ENCODE measurements at places on chromosomes 11 and 22. TPM values are rescaled to one million over a fixed set of nuclear protein-coding genes. Genes with fewer than 3 reads are reported as not detected.
A peak's percentile ranks its signal among the peaks of the same experiment; 100 is the strongest.

The APOC3 gene
- total RNA-seq: not detected

The IGSF22 gene
- not detected for total RNA-seq

The MIOX gene
- not detected for total RNA-seq

The KRTAP5-8 gene
- not detected for total RNA-seq

GRCh38 chr11:86473991-86474833, 99.5 kb downstream of the CCDC81 start:
- DNase-seq: peak; percentile 74

DNA sequence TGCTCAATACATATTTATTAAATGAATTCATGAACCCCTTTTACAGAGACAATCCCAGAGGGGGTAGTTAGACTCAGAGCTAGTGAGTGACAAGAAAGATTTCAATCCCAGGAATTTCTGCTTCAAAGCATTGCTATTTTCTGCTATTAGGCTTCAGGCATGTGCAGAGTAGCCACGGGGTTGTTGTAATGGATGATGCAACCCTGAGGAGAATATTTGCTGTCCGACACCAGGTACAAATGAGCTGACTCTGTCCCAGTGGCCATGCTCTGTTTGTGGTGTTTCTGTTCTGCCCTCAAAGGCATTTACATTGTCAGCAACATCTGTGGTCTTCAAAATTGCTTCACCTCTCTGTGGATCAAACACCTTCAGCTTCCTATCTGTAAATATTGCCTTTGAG, 102.6 kb downstream of the CSNK2A3 start:
- DNase-seq: no peak

DNA sequence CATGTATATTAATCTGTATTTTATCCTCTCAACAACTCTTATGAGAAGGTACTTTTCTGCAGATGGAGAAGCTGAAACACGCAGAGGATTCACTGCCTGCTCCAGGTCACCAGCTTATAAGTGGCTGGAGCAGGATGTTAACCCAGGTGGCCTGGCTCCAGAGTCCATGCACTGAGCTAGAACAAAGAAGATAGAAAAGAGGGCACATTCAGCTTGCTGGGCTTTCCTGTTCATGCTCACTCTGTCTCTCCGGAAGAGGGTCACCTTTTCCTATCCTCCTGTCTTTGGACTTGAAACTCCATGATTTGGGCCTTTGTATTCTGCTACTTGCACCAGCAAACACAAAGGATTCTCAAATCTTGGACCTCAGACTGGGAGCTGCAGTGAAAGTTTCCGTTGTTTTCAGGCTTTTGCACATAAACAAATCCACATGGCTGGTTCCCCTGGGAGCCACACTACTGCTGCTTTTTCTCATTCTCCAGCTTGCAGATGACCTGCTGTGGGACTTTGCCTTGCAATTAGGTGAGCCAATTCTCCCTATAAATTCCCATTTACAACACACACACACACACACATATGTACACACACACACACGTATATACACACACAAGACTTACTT, 117.3 kb upstream of the GRK3 start:
- DNase-seq: no peak

Data from right atrium auricular region (tissue), 2 donors.